ENCODE measurements at places on chromosomes 16 and 17.
A peak's percentile ranks its signal among the peaks of the same experiment; 100 is the strongest.

DNA sequence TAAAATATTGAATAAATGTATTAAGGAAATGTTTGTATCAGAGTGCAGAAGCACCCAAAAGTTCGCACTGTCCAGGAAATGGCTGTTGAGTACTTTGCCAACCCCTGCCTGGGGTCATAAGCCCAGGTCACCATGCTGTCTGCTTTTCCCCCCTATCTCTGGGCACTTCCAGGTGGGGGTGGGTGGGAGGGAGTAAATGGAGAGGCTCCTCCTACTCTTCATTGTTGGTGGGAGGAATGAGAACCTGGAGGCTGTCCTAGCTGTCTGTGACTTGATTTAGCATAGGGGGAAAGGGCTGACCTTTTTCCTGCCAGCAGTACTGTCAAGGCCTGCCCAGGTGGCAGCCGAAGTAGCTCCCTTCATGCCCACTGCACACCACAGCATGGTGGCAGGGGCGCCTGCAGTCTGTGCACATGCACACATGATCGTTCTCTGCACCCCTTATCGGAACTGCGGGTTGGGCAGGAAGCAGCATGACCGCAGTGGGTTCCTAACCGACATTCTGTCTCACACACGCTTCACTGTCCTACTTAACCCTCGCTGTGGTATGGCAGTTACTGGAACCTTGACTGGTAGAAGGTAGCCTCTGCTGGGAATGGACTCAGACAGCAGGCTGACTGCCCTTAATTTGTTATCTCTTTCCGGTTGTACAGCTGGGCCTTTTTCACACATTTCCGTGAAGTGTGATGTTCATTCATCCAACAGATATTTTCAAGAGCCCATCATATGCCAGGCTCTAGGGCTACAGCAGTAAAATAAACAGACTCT lies 41.5 kb downstream of the LDHD start:
- peak; percentile 65 for DNase-seq

DNA sequence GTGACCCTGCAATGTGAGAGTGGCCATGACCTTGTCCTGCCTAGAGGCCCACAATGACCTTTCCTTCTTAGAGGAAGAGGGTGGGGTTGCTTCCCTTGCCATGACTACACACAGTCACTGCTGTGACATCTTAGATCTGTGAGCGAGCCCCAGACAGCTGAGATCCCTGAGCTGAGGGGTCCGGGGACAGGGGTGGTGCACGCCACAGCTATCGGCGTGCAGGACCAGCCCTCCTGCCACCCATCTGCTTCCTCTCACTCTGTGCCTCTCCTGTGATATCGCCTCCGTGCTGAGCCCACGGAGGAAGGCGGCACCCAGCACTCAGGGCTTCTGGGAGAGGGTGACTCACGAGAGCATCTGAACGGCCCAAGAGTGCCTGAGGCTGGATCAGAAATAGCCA lies 35.2 kb downstream of the KIAA0513 start:
- DNase-seq, result no peak

GRCh38 chr16:23836404-23837311 lies 875 bp downstream of the PRKCB start:
- peak; percentile 42 for DNase-seq

DNA sequence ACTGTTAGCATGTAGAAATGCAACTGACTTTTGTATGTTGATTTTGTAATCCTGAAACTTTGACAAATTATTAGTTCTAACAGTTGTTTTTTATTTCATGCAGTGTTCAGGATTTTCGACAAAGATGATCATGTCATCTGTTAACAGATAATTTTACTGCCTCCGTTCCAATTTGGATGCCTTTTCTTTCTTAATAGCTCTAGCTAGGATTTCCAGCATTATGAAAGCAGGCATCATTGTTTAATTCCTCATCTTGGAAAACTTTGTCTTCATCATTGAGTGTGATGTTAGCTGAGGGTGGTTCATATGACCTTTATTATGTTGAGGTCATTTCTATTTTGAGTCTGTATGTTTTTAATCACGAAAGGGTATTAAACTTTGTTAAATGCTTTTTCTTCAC lies 31.9 kb downstream of the RMI2 start:
- no peak for DNase-seq

DNA sequence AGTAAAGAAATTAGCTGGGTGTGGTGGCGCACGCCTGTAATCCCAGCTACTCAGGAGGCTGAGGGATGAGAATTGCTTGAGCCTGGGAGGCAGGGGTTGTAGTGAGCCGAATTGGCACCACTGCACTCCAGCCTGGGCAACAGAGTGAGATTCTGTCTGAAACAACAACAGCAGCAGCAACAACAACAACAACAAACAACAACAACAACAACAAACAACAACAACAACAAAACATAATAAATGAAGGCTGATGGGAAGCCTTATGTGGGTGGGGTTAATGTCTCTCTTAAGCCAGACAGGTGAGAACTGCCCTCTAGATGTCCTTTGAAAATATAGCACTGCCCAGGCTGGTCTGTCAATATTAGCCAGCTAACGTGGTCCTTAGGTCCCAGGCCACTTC lies 107.3 kb downstream of the MSI2 start:
- DNase-seq, result no peak

DNA sequence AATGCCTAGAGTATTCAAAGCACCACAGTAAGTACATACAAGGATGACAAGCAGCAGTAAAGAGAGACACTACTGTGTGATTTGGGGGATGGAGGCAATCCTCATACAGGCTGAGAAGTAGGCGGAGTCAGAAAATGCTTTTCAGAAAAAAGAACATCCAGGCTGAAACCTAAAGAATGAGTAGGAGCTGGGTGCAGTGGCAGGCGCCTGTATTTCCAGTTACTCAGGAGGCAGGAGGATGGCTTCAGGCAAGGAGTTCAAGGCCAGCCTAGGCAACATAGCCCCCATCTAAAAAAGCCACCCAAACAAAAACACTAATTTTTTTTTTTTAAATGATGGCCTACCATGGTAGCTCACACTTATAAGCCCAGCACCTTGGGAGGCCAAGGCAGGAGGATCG lies 10.3 kb downstream of the KANSL1 start:
- DNase-seq, result no peak

DNA sequence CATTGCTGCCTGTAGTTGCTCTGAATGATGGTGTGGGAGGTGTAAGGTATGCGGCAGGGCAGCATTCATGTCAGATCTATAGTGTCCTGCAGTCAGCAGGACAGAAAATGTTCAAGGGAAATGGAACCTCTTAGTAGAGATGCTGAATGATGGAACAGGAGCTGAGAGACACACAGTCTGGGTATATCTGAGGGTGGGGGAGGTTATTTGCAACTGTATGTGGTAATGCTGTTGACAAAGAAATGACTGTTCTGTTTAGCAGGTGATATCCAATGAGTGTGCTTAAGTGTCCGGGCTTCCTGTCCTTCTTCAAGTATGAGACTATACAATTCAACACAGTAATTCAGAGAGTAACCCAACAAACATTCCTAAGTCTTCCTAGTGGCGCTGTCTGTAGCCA lies 46.6 kb downstream of the STH start:
- no peak for DNase-seq

- DNase-seq, result no peak
Observed at GRCh38 chr16:67248401-67249177, at the start of gene SLC9A5. Gene SLC9A5 (plus strand): TSS chr16:67248979. CDS start chr16:67249015, 36 bp downstream.

DNA sequence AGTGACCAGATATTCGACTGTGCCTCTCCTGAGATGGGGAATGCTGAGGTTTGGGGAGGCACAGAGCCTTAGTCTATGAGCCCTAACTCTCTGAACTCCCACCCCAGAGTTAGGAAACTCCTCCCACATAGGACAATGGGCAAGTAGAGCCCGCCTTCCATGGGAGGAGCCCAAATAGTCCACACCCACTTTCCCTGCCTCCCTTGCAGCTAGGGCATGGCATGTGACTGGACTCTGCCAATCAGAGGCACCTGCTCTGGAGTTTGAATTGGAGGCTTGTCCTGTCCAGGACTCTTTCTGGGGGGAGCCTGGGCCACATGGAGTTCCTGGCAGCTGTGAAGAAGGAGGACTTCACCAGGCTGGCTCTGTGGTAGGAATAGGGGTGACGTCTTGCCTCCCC lies 48.4 kb downstream of the SOCS1 start:
- no peak for DNase-seq

- no peak for DNase-seq
Observed at GRCh38 chr17:9363440-9364350, 211.9 kb downstream of the STX8 start.

DNA sequence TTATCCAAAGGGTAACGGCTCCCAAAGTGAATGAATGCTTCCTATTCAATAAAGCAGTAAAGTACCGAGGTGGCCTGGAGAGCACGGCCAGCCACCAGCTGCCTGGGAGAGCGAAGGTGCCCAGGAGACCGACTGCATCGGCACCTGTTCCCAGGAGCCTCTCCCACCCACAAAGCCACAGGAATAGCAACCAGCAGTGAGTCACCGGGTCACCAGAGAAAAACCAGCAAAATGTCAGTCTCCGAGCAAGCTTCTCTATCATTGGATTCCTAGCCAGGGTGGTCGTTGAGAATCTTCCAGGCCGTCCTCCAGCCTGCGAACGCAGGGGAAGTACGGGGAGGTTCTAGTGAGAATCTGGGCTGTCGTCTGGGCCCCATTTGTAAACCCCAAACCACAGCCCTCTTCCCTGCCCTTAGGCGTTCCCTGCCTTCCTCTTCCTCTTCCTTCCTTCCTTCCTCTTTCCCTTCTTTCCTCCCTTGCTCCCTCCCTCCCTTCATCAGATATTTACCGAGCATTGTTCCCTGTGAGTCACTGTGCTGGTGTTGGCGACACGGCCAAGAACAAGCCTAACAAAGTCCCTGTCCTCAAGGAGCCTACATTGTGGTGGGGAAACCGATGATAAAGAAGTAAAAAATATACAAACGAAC lies 114.6 kb downstream of the SLC39A11 start:
- no peak for DNase-seq

DNA sequence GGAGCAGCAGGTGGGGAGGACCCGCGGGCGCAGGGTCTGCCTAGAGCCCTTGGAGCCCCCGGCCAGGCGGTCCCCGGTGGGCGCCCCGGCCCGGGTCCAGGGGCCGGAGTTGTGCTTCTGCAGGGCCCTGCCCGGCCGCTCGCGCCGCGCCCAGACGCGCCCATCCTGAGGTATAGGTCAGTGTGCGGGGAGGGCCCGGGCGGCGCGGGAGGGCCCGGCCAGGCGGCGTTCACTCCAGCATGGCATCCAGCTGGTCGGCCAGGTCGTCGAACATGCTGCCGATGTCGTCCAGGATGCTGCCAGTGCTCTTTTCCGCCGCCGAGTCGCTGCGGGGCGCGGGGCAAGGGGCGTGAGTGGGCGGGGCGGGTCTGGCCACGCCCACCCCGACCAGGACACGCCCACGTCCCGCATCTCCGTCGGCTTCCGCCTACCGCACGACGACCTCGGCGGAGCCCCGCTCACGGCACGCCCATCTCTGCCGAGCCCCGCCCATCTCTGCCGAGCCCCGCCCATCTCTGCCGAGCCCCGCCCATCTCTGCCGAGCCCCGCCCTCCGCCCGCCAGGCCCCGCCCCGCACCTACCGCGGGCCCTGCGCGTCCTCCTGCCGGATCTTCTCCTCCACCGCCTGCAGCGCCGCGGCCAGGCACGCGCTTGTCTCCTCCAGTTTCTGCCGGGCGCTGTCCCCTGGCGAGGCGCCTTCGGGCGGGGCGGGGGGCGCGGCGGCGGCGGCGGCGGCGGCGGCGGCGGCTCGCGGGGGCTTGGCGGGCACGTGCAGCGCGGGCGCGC lies 17.9 kb downstream of the CASKIN1 start:
- DNase-seq, result peak; percentile 24

- DNase-seq, result no peak
Observed at GRCh38 chr17:76940295-76940694, 72.1 kb downstream of the MGAT5B start.

- DNase-seq, result no peak
Observed at GRCh38 chr17:61161615-61162134, 238.0 kb upstream of the TBX2 start.

DNA sequence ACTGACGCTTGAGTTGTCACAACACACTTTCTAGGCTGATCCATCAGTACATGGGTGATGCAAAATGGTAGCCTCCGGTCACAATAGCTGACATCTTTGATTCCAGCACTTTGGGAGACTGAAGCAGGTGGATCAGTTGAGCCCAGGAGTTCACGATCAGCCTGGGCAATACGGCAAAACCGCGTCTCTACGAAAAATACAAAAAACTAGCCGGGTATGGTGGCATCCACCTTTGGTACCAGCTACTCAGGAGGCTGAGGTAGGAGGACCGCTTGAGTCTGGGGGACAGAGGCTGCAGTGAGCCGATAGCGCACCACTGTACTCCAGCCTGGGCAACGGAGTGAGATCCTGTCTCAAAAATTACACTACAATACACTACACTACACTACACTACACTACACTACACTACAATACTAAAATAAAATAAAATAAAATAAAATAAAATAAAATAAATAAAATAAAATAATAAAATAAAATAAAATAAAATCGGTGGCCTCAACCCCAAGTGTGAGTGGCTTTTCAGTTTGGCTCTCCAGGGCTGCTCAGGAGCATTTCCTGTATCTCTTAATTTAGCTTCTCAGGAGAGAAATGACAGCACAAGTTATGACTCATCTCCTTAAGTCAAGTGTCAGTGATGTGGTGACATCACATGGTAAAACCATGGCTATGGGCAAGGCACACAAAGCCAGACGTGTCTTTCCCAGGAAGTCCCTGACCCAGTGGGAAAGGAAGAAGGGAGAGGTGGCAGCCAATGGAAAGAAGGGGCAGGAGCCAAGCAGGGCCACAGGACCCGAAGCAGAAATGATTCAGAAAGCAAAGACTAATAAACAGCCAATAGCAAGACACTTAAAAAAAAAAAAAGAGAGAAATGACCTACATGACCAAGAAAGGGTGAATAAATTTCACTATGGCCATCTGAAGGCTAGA lies 75.3 kb upstream of the TBC1D3K start:
- no peak for DNase-seq

GRCh38 chr16:53519417-53520091 lies 16.5 kb upstream of the AKTIP start:
- no peak for DNase-seq

GRCh38 chr16:61891460-61891859 lies 144.8 kb downstream of the CDH8 start:
- DNase-seq, result no peak

DNA sequence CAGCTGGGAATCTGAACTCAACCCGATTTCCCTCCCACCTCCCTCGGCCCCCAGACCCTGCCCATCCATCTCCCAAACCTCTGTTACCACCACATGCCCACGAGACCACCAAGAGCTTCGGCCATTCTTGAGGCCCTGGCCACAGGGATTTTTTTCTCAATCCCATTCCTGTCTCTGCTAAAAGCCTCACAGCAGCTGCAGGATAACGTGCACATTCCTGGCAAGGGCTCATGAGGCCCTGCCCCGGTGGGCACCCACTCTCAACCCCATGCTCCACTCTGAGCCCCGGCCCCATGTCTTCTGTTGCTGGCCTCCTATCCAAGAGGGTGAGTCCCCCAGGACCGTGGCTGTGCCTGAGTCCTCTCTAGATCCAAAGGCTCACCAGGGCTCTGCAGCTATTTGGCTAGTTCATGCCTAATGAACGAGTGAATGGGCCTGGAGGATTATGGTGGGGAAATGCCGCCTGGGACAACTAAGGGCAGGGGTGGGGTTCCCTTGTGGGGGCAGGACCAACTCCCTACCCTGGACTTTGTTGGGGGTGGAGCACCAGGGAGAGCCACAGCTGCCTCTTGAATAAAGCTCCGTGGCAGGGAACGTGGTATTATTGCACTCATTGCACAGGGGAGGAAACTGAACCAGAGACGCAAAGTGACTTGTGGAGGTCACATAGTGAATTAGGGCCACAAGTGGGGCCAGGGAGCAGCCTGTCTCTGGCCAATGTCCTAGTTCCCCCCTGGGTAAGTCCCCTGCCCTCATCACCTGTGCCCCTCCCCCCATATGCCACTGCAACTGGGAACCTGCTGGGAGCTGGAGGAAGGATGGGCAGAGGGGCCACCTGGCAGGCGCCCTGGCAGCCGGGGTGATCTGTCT lies 113.8 kb upstream of the SMURF2 start:
- DNase-seq, result no peak

GRCh38 chr17:66290101-66290722 lies 12.2 kb upstream of the PRKCA start:
- no peak for DNase-seq

All from activated T-helper 1 cell treated with Interleukin-2 at 50 U/mL for 16 hours (primary cell).